ENCODE measurements at places on chromosomes 6 and 20.

- no peak for DNase-seq
Measured at GRCh38 chr20:5786930-5787795, 37.0 kb downstream of the SHLD1 start.

- no peak for DNase-seq
Measured at GRCh38 chr6:22717915-22718314, 148.5 kb downstream of the HDGFL1 start.

- no peak for DNase-seq
Measured at GRCh38 chr20:33067806-33068205, 11.6 kb upstream of the BPIFB4 start.

DNA sequence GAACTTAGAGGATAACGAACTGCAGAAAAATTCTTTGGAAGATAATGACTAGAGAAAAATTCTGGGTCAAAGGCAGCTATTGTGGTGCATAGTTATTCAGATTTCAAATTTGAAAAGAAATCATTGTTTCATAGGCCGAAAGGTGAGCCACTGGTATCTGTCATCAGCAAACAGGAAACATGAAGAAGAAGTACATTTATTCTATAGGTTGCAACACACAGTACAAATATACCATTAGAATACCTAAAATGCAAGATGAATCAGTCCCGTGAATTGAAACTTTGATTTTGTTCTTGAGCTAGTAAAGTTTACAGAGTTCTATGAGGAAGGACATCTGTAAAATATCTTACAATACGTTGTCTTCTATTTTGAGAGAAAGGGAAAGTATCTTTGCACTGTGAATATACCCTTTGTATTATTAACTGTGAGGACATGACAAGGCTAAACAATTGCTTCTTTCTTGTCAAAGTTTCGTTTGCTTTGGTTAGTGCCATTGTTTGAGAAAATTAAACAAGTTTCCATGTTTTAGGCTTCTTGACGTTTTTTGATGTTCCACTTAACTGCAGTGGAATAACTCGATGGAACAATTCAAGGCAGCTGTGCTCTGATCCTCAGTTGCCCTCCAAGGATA, 84.7 kb downstream of the HDGFL1 start:
- no peak for DNase-seq

- no peak for DNase-seq
Measured at GRCh38 chr6:164854526-164854925, 454.9 kb downstream of the C6orf118 start.

DNA sequence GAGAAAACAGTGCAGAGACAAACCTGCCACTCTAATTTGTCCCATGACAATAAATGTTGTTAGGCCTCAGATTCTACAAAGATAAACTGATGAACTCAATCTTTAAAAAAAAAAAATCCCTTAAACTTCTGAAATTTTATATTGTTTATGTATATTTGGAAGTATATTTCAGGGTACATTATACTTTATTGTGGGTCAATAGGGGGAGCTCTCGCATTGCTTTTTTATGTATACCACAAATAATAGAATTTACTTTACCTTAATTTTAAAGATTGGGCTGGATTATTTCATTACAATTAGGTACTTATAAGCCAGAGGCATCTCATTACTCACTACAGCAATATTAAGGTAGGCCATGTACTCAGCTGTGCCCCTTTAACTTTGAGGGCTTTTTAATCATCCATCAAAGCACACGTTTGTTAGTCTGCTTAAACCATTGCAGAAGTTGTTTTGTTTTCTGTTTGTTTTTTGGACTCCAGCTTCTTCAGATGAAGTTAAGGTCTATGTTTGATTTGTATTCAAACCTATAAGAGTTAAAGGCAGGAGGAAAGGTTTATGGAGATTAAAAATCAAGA, 56.3 kb upstream of the EYA4 start:
- no peak for DNase-seq

DNA sequence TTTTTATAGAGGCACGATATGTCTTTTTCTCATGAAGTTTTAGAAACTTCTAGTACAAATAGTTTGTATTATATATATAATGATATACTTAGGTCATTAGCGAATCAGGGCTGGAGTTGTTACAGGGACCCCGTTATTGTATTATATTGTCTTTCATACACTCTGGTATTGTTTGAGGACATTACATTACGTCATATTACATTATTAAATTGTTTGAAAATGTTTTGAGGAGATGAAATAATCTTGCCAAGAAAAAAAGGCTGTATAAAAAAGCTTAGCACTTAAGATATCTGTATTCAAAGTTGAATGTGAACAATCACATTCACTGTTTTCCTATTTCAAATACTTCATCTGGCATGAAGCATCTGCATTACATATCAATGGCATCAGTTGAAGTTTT, 239.6 kb upstream of the ASCC3 start:
- no peak for DNase-seq

DNA sequence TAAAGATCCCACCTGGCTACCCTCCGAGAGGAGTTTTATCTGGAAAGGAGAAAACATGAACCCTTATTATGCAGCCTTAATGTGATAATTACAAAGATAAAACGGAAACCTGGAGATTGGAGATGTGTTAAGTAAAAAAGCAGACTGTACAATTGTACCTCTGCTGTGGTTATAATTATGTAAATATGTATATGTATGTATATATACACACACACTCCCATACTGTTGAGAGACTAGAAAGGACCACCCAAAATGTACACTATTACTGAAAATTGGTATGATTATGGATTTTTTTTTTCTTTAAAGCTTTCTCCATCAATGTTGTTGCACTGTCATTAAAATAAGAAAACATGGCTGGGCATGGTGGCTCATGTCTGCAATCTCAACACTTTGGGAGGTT, 72.1 kb upstream of the BCLAF1 start:
- DNase-seq = no peak

GRCh38 chr20:24210356-24210755, 221.8 kb upstream of the GGTLC1 start:
- DNase-seq = no peak
